ENCODE measurements at places on chromosomes 5 and 9.

- no peak for DNase-seq
These were observed 218.4 kb downstream of the EBF1 start for GRCh38 chr5:158881091-158881880.

- DNase-seq = no peak
These were observed 37.6 kb upstream of the GGTA1 start for GRCh38 chr9:121537283-121537682.

DNA sequence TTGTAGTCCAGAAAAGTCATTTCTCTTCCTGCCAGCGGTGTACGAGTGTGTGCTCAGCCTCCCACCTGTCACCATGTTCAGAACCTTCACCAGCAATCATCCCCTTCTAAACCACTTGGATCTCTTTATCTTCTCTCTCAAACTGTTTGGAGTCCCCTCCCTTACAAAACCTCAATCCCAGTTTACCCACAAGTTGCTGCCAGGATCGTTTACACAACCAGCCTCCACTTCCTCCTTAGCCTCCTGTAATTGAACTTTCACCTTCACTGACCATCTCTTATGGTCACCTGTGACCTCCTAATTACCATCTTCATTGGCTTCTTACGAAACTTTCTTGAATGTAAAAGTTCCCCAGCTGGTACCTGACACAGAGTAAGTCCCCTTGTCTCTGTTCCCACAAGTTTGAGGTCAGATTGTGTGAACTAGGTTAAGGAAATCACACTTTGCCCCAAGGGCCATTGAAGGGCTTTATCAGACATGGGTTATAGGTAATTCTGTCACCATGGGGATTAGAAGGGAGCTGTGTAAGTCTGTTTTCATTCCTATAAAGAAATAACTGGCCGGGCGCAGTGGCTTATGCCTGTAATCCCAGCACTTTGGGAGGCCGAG is 20.0 kb downstream of the RNF44 start:
- no peak for DNase-seq

GRCh38 chr9:11755951-11756350 is 937.2 kb upstream of the TYRP1 start:
- no peak for DNase-seq

GRCh38 chr5:14581891-14582796 is 552 bp downstream of the OTULINL start:
- no peak for DNase-seq
